Motor neuron (in vitro differentiated cells): ENCODE measurements at places on chromosomes 7 and 10. TPM values are rescaled to one million over a fixed set of nuclear protein-coding genes. Genes with fewer than 3 reads are reported as not detected.

- ATAC-seq, result peak; percentile 78
These were observed 22.8 kb downstream of the C10orf105 start for GRCh38 chr10:71696628-71697326.

DNA sequence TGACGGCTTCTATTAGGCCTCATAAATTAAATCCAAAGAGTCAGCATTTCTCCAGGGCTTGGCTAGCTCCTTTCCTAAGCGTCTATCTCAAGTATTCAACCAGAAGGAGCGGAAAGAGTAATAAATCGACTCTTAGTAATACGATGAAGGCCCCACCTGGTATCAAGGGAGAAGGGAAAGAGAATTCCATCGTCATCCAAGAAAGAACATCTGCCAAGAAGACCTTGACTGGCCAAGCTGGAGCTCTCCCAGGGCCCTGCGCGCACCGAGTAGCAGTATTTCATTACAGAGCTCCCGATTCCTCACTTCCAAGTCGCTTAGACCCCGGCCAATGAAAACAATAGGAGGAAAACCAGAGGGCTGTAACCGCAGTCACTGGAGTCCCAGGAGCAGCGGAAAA lies 178.0 kb upstream of the FRMD4A start:
- no peak for ATAC-seq

- no peak for ATAC-seq
These were observed 6.2 kb upstream of the CFAP58 start for GRCh38 chr10:104347295-104348045.

GRCh38 chr7:133860628-133861335 lies 266.4 kb upstream of the LRGUK start:
- no peak for ATAC-seq

GRCh38 chr10:108684431-108684830 lies 1238.9 kb downstream of the XPNPEP1 start:
- no peak for ATAC-seq

GRCh38 chr7:84049071-84049836 lies 145.3 kb downstream of the SEMA3A start:
- no peak for ATAC-seq

DNA sequence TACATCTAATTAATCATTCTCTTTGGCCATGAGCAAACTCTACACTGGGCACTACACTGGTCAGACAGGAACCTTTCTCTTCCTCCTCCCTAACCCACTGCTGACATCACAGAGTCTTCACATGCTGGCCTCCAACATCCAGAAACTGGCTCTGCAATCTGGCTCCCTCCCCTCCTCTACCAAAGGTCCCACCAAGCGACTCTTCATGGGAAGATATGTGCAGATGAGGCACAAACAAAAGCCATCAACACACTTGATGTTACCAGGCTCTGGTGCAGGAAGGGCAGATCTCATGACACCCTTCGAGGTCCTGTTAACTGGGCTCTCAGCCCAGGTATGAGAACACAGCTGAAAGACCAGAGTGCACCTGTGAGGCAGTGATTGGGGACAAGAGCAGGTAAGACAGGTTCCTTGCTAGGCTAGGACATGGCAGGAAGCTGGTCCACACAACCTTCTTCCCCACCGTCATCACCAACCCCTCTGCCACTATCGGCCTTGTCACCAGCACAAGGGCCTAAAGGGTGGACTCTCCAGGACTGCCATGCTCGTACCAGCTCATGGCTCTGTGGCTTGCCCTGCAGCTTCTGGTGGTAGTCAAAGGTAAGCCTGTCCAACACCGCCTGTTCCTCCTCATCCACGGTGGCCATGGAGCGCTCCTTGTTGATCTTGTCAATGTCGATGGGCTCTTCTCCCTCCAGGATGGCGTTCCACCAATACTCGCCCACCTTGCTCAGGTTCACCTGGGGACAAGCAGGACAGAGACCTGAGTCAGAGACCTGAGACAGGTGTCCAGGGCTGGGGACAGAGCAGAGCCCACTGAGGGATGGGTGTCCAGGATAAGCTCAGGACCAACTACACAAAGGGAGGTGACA lies 66.6 kb upstream of the CAMK2B start:
- ATAC-seq, result no peak

DNA sequence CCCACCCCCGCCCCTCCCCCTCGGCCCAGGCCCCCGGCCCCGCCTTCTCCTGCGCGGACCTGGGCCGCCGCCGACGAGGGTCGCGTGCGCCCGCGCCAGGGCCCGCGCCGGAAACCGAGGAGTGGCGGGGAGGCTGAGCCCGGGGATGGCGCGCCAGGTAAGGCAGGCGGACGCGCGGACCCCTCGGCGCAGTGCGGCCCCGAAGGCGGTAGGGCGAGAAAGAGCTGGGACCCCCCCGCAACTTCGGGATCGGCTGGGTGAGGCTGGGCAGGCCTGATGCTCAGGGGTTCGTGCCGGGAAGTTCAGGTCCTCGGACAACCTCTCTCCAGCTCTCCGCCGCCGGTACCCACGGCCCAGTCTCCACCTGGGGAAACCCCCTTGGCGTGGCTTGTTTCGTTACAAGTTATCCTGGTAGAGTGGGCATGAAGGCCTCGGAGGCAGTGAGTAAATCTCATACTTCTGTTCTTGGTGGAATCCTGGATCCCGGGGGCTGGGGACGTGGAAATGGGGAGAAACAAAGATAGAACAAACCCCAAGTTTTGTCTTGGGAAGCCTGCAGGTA lies 58.4 kb downstream of the ZNF467 start:
- no peak for ATAC-seq

DNA sequence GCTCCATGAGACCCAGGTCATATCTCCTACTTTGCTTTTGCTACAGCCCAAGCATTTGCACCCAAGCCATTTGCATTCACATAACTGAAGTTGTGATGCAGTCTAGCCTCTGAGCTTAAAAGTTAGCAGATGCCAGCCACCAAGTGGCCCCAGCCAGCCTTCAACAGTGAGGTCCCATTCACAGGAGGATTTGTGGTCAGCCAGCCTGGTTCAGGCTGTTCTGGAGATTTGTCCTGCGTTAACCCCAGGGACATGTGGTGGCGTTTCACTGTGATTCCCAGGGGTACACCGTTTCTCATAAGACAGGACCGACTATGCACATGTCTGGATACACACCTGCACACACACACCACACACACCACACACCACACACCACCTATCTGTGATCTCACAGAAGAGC lies 51.2 kb downstream of the GPR26 start:
- ATAC-seq, result no peak

DNA sequence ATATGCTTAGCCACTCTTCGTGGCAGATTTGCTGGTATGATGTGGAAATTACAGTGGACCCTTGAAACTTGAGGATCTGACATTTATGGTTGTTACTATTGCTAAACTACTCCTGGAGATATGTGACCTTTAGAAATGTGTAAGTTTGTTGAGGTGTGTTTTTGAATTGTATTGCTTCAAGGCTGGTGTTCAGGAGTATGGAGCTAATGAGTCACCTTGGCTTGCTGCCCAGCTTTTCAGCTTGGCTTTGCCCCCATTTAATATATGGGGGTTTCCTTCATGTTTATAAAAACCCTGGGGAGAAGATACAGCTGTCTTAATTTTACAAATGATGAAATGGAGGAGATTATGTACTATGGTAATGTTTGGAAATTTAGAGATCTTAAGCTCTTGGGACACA lies 11.6 kb downstream of the HBP1 start:
- ATAC-seq, result no peak

DNA sequence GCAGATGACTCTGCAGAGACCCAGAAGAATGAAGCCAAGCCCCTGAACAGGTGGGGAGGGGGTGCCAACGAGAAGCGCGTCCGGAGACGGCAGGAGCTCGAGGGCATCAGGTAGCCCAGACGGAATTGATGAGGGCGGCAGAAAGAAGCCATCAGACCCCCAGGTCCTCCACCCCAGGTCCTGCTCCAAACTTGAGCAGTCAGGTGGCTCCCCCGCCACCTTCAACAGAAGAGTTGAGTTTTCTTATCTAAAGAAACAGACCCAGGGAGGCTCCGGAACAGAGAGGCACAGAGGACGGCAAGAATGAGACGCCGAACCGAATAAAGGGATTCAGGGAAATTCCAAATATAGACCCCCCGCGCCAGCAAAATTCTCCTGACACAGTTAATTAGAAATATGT lies 22.2 kb downstream of the RGS10 start:
- ATAC-seq, result no peak

Gene EPO
- total RNA-seq, result not detected in 2 replicates

Gene SPDYE8
- 0.43 and 0.74 TPM in 2 replicates for total RNA-seq
